ENCODE measurements at places on chromosomes 3 and 15. TPM values are rescaled to one million over a fixed set of nuclear protein-coding genes. Genes with fewer than 3 reads are reported as not detected.

- peak; percentile 14 for DNase-seq
Observed at GRCh38 chr3:140273542-140274195, 338.7 kb downstream of the CLSTN2 start.

- DNase-seq: no peak
Observed at GRCh38 chr3:134694466-134694865, 43.6 kb upstream of the KY start.

GRCh38 chr15:29677871-29678461, 144.3 kb downstream of the TJP1 start:
- DNase-seq: no peak

Gene STAG1
- 7.0 TPM for polyA plus RNA-seq

Gene TMEM62
- 4.7 TPM for polyA plus RNA-seq

Gene SAXO2
- polyA plus RNA-seq: 2.0 TPM

Gene ATP13A3
- 65.5 TPM for polyA plus RNA-seq

GRCh38 chr3:148158210-148158609, 539.5 kb upstream of the AGTR1 start:
- DNase-seq: peak; percentile 55

GRCh38 chr3:54225841-54226528, 103.6 kb downstream of the CACNA2D3 start:
- DNase-seq: no peak

GRCh38 chr15:78837543-78837942, 26.3 kb upstream of the ADAMTS7 start:
- no peak for DNase-seq

GRCh38 chr15:69979262-69979661, 118.5 kb downstream of the TLE3 start:
- peak; percentile 10 for DNase-seq

DNA sequence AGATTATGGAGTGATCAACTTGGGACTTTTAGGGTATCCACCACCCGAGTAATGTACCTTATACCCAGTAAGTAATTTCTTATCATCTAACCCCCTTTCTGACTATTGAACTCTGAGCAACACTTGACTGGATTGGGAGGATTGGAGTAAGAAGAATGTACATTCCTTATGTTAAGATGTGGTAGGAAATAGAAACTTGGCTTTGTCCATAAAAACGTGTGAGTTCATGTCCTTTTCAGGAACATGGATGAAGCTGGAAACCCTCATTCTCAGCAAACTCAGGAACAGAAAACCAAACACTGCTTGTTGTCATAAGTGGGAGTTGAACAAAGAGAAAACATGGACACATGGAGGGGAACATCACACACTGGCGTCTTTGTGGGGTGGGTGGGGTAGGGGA, 112.3 kb downstream of the PTPRG start:
- DNase-seq: no peak

Gene STARD9
- 1.3 TPM for polyA plus RNA-seq

GRCh38 chr15:44101944-44102343, 93.1 kb downstream of the FRMD5 start:
- peak; percentile 78 for DNase-seq

GRCh38 chr3:160018959-160019358, 30.3 kb downstream of the IL12A start:
- no peak for DNase-seq

- DNase-seq: no peak
Observed at GRCh38 chr15:76368122-76368621, 31.6 kb downstream of the ISL2 start.

- no peak for DNase-seq
Observed at GRCh38 chr15:69215314-69216035, 55.0 kb downstream of the GLCE start.

DNA sequence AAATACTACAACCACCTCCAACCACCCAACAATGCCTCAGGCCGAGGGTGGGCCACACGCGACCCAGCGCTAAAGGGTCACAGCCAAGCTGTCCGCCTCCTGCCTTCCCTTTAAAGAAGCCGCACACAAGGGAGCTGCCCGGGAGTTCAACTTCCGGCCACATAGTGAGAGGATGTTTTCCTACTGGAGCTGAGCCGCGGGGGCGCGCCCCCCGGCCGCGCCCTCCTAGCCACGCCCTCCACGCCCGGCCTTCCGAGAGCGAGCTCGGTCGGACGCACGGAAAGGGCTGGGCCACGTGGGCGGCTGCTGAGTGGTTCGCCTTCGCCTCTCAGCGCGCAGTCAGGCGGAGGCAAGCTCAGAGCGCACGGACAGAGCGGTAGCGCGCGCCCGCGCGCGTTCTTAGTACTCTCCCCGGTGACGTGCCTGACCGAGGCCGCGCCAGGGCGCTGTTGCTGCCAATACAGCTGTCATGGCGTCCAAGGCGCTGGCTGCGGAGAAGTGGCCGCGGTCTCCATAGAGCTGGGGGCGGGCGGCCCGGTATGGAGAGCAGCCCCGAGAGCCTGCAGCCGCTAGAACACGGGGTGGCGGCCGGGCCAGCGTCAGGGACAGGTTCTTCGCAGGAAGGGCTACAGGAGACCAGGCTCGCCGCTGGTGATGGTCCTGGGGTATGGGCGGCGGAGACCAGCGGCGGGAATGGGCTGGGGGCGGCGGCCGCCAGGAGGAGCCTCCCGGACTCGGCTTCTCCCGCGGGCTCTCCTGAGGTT, at the start of gene MINDY2:
Gene MINDY2, plus strand, starts transcription at position 446 of the 764 bp plus-strand sequence. Its CDS starts 94 bp downstream, at position 540.
- peak; percentile 99 for DNase-seq

Gene GPR15
- not detected for polyA plus RNA-seq

DNA sequence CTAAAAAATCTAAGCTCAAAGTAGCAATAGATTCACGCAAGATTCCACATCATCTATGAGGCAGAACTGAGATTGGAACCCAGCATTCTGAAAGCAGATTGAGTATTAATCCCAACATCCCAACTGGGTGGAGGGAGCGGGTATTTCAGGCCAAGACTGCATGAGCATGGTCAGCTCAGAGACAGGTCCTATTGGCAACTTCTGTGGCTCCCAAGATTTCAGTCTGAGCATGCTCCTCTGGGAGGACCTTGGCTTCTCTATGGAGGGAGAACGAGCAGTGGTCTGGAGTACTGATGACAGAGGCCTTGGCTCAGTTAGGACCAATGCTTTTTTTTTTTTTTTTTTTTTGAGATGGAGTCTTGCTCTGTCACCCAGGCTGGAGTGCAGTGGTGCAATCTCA, 4.0 kb upstream of the ITGA11 start:
- DNase-seq: no peak

- no peak for DNase-seq
Observed at GRCh38 chr3:141812084-141812483, 48.9 kb downstream of the GRK7 start.

DNA sequence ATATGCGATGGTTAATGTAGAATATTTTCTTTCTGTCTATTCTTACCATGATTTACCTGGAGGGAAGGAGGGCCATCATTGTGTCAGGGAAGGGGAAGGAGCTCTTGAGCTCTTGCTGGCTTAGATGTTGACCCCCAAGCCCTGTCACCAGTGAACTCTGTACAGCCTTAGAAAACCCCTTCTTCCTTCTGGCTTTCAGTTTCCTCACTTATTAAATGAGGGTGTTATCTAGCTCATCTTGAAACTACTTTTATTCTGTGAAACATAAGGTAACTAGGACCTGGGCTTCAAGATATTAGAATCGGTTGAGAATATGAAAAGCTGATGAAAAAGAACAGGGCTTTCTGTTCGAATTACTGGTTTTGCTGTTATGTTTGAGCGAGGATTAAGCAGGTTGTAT, 25.1 kb upstream of the UTS2B start:
- DNase-seq: no peak

Gene DOCK3
- polyA plus RNA-seq: 0.08 TPM

GRCh38 chr15:39472621-39473297, 108.1 kb upstream of the THBS1 start:
- no peak for DNase-seq

DNA sequence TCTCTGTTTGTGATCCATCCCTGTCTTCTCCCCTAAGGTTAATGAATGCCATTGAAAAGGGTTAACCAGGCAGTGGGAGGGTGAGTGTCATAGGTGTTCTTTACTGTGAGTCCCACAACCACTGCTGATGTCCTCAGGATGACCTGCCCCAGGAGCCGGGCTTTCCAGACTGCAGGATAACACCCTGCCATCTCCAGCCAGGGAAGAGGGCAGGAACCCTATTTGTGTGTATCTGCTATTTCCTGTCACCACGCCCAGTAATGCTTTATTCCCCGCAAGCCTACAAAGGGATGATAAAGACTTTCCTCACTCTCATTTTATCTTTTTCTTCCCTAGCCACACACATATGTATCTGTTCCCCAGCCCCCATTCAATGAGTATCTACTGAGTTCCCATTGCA, 15.6 kb upstream of the CTXND1 start:
- no peak for DNase-seq

GRCh38 chr3:111112913-111113312, 41.3 kb downstream of the NECTIN3 start:
- DNase-seq: no peak
